T-helper 9 cell (primary cell): ENCODE measurements at places on chromosomes 3 and 15.

DNA sequence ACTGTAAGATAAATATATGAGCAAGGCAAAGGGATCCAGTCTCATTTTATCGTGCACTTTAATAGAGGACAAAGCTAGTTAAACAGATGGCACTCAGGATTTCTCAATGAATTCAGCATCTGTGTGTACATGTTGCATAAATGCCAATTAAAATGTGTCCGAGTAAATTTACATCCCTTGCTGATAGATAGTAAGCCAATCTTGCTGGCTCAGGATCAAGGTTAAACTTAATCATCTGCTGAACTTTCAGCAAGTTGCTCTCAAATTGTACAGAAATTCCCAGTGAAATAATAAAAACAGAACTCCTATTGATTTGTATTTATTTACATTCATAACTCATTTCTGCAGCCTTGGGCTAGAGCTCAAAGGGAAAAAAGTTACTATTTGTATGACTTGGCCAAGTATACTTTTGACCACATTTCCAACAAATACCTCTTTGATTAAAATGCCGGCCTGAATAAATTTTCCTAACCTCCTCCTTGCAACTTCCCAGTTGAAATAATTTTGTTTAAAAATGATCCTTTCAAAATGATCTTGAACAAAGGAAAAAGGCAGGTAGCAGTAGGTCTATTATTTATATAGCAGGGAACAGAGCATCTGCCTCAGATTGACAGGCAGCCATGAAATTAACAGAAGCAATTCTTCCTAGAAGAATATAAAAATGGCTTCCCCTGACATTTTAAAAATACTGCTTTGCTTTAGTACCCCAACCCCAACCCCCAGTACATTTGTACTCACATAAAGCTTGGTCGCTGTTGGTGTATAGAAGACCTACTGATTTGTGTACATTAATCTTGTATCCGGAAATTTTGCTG is 1001.9 kb downstream of the ROBO1 start:
- DNase-seq: no peak

DNA sequence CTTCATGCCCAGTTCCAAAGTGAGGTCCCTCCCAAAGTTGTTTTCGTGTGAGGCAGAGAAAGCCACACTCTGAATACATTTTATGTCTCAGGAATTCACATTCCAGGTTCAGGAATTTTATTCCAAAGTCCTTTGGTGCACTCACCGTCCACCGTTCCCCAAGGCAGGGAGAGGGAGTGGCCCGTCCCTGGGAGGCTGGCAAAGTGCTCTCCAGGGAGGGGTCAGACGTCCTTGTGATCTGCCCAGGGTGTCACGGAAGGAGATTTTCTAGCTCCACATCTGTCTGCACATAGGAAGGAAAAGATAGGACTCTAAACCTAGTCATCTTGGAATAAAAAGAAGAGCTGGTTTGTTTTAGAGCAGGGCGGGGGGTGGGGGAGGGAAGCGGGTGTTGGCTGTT is 47.9 kb downstream of the KLF13 start:
- no peak for DNase-seq

GRCh38 chr15:99925661-99926461 is 192.6 kb upstream of the LYSMD4 start:
- peak; percentile 71 for DNase-seq

DNA sequence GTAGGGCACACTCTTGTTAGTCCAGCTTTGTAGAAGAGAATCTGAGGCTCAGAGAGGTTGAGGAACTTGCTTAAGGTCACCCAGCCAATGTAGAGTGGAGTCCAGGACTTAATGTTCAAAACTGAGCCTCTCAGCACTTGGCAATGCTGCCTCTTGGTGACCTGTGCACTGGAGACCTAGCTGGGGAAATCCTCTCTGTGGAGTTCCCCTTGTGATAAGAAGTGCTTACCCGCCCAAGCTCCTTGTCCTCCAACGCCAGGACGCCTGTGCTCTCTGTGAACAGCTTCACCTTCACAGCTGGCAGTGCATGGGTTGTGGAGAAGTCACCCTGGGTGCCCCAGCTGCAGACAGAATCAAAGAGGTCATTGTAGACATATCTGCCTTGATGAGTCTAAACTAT is 219.1 kb upstream of the FEZF2 start:
- no peak for DNase-seq

GRCh38 chr3:43913036-43913948 is 222.6 kb downstream of the ABHD5 start:
- DNase-seq: no peak

- no peak for DNase-seq
Observed at GRCh38 chr15:62453375-62453774, 288.3 kb upstream of the C2CD4B start.

GRCh38 chr15:47715856-47716445 is 1.4 kb upstream of the SEMA6D start:
- no peak for DNase-seq

DNA sequence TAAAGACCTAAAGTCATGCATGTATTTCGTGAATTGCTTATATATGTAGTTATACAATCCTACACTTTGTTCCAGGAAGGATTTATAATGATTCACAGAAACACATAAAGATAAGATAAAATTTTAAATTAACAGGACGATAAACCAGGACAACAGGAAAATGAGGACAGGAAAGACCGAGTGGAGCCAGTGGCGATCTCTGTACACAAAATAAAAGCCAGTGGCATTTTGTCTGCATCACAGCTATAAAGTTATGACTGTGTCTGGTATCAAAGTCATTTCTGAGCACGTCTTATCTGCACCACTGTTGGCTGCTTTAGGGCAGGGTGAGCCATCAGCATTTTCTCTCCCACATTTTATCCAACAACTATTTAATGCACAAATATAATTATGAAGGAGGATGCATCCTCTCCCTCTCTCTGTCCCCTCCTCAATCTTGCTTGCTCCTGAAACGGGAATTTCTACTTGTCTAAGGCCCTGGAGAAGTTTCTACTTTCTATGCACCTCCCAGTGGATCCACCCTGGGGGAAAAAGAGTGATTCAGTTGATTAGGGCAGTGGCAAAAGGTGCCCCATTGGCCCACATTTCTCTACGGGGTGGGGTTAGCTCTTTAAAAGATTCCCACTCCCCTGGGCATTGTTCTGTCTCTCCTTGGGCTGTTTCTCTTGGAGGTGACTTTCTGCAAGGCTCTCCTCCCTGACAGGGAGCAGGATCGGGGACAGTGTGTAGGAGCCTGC is 159.4 kb upstream of the UBE2E1 start:
- DNase-seq: no peak

DNA sequence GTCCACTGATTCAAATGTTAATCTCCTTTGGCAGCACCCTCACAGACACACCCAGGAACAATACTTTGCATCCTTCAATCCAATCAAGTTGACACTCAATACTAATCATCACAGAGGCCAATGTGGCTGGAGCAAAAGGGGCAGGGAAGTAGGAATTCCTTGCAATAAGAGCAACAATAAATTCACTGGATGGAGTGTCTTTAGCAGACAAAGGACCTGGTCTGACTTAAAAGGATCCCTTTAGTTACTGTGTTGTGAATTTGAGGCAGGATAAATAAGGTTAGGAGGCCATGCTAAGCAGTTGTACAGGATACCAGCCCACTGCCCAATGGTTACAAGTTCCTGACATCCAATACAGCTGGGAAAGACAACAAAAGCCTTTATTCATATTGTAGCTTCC is 12.3 kb upstream of the GFM1 start:
- DNase-seq: no peak

DNA sequence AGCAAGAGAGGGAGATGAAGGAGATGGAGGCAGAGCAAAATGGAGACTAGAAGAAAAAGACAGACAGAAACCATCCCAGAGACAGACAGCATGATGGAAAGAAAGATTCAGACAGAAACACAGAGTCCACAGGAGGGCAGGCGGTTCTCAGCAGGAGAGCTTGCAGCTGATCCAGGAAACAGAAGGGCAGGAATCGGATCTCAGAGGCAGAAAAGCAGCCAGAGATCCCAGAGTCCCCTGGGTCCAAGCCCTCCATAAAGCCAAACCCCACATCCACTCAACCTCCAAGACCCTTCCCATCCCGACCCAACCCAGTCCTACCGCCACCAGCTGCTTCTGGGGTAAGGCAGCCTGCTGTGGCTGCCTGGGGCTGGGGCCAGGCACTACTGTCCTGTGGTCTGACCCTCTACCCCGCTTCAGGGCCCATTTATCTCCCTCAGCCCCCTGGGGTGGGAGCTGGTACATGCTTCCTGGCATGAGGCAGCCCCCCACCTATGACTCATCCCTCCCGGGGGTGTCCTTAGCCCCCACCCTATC is at the start of gene UCN2:
UCN2 (minus strand) TSS at position 400 of the 537 bp plus-strand sequence. CDS start 657 bp downstream, outside the sequence.
- DNase-seq: no peak

- no peak for DNase-seq
Observed at GRCh38 chr3:66738625-66739365, 238.0 kb upstream of the LRIG1 start.

DNA sequence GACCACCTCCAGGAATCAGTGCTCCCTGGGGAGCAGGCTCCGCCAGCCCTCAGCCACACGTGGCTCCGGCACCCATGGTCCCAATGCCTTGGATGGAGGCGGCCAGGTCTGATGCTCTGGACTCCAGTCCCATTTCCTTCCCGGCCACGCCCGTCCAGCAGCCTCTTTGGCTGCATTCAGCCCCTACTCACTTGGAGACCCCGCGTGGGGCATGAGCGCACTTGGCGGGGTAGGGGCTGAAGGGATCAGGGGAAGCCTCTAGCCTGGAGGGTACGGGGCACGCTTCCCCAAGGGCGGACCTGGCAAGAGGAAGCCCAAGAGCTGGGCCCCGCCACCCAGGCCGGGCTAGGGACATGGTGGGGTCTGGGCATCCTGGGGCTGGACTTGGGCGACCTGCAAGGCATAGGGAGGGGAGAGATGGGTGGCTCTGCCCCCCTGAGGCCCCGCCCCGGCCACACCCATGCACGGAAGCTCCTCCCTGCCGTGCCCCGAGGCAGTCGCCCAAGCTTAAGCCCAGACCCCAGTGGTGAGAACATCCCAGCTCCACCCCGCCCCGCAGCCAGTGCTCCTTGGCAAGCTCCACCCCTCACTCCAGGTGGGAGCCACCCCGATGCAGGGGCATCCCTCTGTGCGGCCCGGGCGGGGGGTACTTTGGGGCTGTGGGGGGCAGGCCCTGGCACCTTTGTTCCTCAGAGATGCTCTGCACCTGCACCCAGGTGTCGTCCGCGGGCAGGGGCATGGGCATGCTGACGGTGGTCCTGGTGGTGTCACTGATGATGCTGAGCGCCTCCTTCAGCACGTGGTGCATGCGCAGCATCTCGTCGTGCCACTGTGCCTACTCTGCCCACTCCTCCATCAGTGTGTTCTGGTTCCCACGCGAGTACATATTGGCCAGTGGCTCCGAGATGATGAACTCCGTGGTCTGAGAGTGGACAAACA is 163.5 kb downstream of the GOLGA6L4 start:
- DNase-seq: no peak

- no peak for DNase-seq
Observed at GRCh38 chr3:150810641-150811040, 47.7 kb upstream of the SIAH2 start.

DNA sequence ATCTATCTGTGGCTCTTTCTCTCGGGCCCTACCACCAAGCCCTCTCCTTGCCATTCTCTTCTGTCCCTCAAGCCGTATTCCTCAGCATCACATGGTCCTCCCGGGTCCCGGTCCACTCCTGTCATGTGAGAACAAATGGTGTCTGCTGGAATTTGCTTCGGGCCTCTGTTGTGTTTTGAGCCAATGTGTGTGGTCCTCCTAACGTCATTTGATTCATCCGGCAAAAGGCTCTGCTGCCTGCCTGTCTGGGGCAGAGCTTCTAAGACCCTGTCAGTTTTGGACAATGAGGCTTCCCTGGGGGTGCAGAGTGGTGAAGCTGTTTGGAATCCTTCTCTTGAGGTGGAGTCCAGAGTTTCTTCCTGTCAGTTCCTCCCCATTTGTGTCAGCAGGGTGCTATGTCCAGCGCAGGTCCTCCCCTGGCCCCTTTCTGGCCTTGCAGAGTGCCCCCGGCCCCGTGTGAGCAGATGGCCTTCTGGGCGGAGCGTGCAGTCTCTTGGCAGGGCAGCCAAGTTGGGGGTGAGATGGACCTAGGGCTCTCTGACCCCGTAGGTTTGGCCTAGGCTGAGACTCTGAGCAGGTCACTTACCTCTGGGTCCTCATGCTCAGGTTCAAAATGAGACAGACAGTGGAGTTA is 93.6 kb downstream of the APBA2 start:
- DNase-seq: no peak

DNA sequence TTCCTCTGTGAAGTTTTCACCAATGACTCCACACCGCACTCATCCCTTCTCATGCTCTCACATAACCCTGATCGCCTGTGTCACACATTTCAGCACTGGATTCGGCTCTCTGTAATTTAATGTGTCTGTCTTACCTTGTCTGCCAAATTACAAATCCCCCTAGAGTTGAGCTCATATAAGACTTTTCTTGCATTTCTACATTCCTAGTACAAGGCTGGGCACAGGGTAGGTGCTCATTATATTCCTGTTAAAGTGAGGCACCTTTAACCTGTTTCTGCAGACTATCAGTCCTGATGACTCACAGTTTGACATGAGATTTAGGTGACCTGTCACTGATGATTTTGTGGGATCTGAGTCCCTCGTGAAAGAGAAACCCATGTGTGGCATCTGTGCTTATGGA is 22.6 kb downstream of the TGM5 start:
- no peak for DNase-seq

- DNase-seq: no peak
Observed at GRCh38 chr3:99128725-99129505, 227.4 kb upstream of the DCBLD2 start.

DNA sequence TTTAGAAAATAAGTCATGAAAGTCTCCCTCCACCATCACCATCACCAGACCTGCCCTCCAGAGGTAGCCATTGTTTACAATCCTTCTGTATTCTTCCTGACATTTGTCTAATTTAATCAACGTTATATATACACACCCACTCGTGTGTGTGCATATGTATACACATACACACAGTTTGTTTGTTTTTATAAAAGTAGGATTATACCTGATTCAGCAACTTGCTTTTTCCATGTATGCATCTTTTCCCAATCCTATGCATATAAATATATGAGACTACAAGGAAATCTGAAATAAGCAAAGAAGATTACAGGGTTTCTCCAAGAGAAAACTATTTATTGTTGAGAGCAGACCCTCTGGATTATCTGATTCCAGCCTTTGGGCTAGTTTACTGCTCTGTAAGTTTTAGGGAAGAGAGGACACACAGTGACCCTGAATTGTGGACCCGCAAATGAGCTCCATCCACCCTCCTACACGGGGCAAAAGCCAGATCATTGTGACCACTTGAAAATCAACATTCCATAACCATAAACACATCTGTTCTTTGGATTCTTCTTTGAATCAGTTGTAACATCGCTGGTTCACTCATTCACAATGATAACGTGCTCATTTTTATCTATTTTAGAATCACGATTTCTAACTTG is 104.3 kb downstream of the CPN2 start:
- no peak for DNase-seq

GRCh38 chr3:125594125-125594524 is 1.2 kb downstream of the OSBPL11 start:
- no peak for DNase-seq

GRCh38 chr3:171984883-171985282 is 54.5 kb upstream of the FNDC3B start:
- DNase-seq: no peak
